ENCODE measurements at places on chromosomes 1 and 21.

DNA sequence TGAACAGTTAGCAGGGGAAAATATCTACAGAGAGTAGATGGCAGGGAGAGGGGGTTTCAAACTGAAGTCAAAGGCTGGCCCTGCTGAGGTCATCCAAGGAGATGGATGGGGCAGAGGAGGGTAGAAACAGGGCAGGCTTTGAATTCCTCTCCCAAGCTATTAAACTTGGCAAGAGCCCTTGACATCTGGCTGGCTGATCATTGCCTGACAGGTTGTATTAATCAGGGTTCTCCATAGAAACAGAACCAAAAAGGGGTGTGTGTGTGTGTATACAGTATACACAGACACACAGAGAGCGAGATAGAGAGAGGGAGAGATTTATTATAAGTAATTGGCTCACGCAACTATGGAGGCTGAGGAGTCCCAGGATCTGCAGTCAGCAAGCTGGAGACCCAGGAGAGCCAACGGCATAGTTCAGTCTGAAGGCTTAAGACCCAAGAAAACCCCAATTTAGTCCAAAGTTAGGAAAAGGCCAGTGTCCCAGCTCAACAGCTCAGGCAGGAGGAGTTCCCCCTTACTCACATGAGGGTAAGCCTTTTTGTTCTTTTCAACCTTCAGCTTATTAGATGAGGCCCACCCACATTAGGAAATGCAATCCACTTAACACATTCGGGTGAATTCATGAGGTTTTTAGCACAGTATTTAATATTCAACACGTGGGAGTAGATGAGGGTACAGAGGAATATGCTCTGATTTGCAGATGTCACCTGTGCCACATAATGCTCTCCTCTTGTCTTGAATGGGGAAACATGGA is 46.7 kb upstream of the HAO2 start:
- peak; percentile 66 for DNase-seq

DNA sequence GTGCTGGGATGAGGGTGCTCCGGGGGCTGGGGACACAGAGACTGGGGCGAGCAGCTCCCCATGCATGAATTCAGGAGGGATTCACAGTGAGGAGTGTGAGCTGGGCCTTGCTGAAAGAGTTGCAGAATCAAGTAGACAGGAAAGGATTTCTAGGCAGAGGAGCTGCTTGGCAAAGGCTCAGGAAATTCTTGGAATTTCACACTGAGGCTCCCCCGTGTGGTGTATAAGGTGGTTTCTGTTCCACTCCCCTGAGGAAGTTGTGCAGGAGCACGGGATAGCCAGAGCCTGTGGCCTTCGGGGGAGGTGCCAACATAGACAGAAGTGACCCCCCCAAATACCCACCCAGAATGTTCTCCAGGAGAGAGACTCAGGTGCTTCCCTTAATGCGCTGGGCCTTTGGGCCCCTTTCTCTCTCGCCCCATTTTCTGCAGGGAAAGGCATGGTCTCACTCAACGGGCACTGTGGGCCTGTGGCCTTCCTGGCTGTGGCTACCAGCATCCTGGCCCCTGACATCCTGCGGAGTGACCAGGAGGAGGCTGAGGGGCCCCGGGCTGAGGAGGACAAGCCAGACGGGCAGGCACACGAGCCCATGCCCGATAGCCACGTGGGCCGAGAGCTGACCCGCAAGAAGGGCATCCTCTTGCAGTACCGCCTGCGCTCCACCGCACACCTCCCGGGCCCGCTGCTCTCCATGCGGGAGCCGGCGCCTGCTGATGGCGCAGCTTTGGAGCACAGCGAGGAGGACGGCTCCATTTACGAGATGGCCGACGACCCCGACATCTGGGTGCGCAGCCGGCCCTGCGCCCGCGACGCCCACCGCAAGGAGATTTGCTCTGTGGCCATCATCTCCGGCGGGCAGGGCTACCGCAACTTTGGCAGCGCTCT is 58.5 kb upstream of the ACTL8 start:
- DNase-seq: peak; percentile 57

DNA sequence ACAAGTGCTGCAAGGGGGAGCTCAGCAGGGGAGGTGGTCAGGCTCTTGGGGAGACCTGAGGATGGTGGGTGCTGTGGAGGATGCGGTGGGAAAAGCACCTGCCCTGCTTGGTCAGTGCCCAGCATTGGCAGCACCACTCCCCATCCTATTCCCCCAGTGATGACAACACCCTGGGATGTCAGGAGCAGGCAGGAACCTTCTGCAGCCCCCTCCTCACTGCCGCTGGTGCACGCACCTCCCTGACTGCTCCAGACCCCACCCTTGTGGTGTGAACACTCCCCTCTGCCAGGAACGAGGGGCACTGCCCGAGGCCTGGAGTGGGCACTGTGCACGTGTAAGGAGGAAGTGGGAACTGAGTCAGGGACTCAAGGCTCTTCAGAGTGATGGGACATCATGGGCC is 12.5 kb downstream of the TMPRSS3 start:
- no peak for DNase-seq

- DNase-seq: no peak
Observed at GRCh38 chr1:215754112-215754511, 187.0 kb downstream of the KCTD3 start.

DNA sequence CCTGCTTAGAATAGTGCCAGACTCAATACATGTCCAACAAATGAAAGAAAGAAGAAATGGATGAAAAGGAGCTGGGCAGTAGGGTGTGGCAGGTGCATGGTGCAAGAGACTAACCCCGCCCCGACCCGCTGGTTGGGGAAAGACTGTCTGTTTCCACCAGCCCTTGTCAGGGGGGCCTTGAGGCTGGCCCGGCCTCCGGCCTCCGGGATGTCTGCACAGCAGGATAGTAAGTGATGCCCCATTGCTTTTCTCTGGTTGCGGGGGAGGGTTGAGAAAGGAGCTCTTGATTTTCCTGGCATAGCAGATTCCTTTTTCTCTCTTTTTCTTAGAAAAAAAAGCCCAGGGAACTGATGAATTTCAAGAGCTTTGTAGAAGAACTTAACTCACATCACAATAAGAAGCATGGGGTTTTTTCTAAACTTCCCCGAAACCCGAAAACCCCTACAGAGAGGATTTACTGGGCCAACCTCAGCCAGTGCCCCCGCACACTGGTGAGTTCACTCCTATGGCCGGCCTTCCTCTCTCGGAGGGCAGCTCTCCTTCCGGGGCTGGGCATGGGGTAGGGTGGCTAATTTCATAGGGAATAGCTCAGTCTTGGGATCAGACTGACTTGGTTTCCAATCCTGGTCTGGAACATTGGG is 12.5 kb upstream of the TTC22 start:
- DNase-seq: no peak

DNA sequence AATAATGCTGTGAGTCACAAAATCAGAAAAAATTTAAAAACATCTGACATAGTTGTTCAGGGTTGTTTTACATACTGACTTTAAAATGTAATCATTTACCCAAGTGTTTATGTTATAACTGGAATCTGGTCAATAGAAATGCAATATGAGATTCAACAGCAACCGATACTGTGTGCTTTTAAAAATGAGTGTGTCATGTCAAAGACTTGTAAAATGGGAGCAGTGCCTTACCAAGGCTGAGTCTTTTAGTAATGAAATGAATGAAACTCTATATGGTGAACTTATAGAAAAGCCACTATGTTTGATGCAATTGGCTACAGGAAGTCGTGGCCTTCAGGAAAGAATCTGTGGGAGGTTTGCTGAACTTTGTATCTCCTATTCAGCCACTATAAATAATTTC is 570.2 kb downstream of the DPYD start:
- no peak for DNase-seq

GRCh38 chr1:156838972-156839371 is 19.9 kb downstream of the INSRR start:
- no peak for DNase-seq

DNA sequence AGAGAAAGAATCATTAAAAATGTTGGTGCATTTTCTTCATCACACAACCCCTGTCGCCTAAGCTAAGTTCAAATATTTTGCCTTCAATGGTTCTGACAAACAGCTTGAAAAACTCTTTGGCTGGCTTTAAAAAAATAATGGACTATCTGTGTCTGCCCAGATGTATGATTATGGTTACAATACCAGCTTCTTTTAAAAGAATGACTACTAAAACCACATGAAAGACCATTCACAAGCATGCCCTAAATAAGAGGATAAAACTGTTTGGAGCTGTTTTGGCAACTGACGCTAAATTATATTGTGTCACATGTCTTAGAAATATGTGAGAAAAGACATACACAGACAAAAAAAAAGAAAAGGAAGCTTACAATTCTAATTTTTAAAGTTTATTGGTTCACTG is 23.7 kb upstream of the PLPPR4 start:
- DNase-seq: no peak

DNA sequence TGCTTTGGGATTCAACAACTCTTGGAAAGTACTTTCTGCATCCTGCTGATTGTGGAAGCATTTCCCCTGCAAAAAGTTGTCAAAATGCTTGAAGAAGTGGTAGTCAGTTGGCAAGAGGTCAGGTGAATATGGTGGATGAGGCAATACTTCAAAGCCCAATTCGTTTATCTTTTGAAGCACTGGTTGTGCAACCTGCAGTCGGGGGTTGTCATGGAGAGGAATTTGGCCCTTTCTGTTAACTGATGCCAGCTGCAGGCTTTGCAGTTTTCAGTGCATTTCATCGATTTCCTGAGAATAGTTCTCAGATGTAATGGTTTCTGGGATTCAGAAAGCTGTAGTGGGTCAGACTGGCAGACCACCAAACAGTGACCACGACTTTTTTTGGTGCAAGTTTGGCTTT is 47.6 kb upstream of the GJA5 start:
- no peak for DNase-seq

GRCh38 chr1:185039726-185040407 is 5.5 kb upstream of the RNF2 start:
- DNase-seq: no peak

DNA sequence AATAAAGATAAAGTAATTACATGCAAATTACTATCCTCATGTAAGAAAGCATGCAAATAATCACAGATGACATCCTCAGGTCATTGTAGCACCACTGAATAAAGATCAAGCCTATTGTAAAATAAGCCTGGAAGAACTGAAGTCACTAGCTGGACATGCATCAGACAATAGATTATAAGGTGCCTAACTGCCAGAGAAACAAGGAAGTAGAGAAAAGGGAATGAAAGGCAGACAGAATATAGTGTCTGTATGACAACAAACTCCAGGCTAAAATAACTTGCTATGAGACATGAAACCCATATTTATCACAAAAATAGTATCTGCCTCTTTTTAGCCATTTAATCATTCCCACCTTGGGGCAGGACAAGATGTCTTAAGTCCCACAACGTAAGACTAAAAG is 108.7 kb downstream of the ENAH start:
- DNase-seq: no peak

DNA sequence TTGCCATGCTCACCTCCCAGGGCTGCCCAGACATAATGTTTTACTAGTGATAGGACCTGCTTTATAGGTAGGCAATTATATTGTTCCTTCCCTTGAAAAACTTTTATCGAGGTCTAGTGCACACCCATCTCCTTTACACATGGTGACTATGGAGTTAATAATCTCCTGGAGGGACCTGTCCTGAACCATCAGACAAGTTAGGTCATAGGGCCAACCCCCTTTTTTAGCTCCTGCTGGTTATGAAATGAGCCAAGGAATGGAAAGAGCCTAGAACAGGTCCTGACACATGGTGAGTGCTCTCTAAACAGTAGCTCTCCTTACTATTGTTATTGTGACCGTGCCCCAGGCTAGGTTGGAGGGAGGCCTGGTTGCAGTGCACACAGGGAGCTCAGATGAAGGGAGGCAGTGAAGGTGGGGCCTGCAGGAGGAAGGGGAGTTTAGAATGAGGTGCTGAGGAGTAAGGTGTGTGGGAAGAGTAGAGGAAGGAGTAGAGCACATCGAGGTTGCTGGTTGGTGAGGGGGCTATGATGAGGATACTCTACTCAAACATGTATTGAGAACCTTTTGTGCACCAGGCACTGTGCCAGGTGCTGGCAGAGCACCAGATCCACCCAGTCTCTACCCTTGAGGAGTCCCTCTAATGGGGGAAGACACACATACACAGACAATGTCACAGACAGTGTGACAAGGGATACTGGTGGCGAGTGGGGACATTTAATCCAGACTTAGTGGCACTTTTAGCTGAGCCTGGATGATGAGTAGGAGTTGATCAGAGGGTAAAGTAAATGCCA is 14.1 kb upstream of the LMNA start:
- DNase-seq: peak; percentile 48

- no peak for DNase-seq
Observed at GRCh38 chr1:107867897-107868296, 97.1 kb downstream of the VAV3 start.
